ENCODE measurements at places on chromosomes 6 and 20.

DNA sequence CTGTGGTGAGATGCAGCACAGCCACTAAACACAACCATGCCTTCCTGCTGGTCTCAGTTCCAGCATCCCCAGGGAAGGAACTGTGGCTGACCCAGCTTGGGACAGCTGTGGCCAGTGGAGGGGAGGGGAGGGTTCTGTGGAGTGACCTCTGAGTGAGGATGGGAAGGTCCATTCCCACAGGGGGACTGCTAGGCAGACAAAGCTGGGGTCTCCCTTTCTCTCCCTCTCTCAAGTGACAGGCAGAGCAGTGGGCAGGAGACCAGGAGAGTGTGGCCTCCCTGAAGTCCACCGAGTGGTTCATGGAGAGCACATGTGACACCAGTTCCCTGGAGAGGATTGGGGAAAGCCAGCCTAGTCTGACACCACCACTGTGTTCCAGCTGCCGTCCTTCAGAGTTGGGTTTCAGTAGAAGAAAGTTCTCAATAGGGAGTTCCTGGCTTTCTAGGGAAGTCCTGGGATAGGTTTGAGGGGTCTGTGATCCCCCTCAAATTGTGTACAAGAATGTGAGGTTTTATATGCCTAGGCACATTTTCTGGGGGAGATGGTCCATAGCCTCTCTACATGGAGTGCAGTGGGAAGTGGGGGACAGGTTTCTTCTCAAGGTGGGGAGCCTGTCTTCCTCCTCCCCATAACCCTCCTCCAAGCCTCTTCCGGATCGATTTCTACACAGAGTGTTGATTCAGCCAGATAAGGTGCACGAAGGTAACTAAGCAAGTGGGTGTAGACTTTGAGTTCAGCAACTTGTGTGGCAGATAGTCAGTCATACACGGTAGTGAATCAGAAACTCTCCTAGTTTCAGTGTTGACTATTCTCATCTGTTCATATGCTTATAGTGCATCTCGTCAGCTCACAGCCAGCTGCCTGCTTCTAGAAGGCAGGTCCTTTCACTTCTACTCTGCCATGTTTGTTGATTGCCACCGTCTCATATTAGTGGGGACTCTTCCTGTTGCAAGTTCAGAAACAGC, 18.9 kb downstream of the MANBAL start:
- peak; percentile 14 for DNase-seq

- no peak for DNase-seq
Measured at GRCh38 chr6:3506200-3506599, 49.4 kb upstream of the SLC22A23 start.

GRCh38 chr6:145315982-145316600, 419.2 kb downstream of the EPM2A start:
- no peak for DNase-seq

DNA sequence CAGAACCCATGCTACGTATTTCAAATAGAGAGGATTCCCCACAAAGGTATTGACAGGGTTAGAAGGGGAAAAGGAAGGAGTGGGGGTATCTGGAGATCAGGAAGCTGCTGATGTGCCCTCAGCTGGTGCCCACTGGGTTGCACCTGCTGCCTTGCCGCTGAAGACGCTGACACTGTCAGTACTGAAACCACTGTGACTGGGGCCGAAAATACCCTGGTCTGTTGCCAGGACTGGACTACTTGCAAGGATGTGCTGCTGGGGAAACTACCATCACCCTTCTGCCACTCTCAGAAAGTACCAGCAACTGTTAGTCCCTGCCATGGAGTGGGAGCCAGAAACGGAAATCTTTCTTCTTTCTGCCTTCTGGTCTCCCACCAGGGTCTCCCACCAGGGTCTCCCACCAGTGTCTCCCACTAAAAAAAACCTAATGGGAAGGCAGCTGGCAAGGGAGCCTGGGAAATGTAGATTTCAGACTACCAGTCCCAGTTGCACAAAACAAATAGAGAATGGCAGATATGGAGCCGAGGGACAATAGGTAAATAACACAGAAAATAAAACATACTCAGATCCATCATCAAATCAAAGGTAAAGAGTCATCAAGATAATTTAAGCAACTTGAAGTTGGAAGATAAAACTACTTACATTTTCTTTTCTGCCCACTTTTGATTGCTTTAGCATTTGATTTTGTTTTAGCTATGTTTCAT, 204.8 kb downstream of the TPBG start:
- DNase-seq: no peak

GRCh38 chr20:54622333-54623295, 147.2 kb downstream of the DOK5 start:
- DNase-seq: no peak
